ENCODE measurements at places on chromosomes 2 and 18.

GRCh38 chr2:100641125-100641435 is 78.3 kb downstream of the PDCL3 start:
- no peak for DNase-seq

GRCh38 chr2:118856978-118857676 is 9.7 kb upstream of the EN1 start:
- no peak for DNase-seq

GRCh38 chr2:150125188-150125587 is 362.3 kb downstream of the RND3 start:
- no peak for DNase-seq

GRCh38 chr2:67242456-67242855 is 154.7 kb upstream of the ETAA1 start:
- no peak for DNase-seq

GRCh38 chr2:105409717-105410116 is 10.9 kb upstream of the FHL2 start:
- no peak for DNase-seq

DNA sequence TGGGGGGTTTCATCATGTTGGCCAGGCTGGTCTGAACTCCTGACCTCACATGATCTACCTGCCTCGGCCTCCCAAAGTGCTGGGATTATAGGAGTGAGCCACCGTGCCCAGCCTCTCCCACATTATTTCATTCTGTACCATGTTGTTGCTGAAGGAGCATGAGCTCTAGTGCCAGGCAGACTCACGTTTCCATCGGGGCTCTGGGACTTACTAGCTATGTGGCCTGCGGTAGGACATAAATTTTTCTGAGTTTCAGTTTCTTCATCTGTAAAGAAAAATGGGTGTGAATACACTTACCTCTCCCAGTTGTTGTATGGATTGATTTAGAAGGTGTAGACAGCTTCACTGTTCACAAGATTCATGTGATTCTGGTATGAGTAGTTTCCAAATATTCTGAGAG is 30.8 kb upstream of the CCL20 start:
- no peak for DNase-seq

GRCh38 chr2:120686511-120687168 is 49.0 kb upstream of the GLI2 start:
- DNase-seq, result no peak

DNA sequence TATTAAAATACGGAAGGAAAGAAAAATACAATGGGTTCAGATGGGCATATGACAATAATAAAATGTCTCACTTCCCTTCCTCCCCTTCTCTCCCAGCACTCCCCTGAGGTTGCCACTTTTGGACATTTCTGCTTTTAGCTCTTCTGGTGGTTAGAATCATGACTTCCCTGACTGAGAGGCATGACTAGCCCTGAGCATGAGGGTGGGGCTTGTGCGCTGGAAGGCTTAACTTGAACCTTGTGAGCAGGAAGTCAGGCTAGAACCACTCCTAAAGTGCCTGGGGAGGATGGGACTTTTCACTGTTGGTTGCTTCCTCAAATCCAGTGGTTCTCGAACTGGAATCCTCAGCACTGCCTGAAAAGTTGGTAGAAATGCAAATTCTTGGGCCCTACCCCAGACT is 19.7 kb upstream of the ARHGAP25 start:
- DNase-seq, result no peak

DNA sequence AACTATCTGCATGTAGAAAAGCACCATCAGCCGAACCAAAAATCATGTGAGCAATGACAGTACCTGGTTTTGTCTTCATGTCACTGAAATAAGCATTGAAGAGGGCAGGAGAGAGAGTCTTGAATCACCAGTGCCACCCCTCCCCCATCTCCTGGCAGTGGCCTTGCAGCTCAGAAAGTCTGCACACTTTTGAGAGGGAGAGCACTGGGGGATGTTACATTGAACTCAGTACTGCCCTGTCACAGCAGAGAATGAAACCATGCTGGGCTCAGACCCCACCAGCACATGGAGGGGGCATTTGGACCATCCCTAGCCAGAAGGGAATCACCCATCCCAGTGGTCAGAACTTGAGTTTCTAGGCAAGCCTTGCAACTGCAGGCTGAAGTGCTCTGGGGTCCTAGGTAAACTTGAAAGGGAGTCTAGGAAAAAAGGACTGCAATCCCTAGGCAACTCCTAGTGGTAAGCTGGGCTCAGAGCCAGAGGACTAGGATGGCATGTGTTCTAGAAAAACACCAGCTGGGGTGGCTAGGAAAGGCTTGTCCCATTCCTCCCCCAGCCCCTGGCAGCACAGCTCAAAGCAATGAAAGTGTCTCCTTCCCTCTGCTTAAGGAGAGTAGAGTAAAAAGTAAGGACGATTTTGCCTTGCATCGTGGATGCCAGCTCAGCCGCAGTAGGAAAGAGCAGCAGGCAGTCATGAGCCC is 259.9 kb upstream of the MYT1L start:
- DNase-seq, result no peak

DNA sequence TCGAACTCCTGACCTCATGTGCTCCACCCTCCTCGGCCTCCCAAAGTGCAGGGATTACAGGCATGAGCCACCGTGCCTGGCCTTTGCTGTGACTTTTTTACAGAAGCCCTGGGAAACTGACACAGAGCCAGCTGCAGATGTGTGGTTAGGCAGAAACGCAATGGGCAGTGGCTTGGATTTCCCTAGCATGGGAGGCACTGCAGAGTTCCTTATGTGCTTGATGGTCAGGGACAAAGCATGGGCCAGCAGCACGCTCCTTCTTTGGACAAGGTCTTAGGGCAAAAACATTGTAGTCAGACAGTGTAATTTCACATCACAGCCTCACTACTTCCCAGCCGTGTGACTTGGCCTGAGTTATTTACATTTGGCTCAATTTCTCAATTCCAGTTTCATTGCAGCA is 153.9 kb downstream of the RNF144A start:
- DNase-seq, result no peak

- no peak for DNase-seq
Observed at GRCh38 chr2:16632598-16632997, 33.0 kb downstream of the CYRIA start.

GRCh38 chr2:228652366-228652765 is 470.9 kb upstream of the SPHKAP start:
- DNase-seq, result no peak

DNA sequence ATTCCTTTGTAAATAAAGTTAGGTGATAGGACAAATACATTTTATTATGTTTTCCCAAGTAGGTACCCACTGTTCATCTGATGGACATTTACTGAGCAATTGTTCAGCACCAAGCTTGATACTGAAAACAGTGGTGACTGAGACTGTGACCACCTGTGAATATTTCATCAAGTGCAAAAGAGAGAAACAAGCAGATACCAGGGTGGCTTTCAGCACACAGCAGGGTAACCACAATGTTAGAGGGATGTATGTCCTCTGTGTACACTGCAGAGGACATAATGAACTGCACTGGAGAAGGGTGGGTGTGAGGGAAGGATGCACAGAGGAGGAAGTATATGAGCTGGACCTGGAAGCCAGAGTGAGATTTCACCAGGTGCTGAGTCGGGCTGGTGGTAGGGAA is 411.8 kb downstream of the RAD51AP2 start:
- no peak for DNase-seq

DNA sequence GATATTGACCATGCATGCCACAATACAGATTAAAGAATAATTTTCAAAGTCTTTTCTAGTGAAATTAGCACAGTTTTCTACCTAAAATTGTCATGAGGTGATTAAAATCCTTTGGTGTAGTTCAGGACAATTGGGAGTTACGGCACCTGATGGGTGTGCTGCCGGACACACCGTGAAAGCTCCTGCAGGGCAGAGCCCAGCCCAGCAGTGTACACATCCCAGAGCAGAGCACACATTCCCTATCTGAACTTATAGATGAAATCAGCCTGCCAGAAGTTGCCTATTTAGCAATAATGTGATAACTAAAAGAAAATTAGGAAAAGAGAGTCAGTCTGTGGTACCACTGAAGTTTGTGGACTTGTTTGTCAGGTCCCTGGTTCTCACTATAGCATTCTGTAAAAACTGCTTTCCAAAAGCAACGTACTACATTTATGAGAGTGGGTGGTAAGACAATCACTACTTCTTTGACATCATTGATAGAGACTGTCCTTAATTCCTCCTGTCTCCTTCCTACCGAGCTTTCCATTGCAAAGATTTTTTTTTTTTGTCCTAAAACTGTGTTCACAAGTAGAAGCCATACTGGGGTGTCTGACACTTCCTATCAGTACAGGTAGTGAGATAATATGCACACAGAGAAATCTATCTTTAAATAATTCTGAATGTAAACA is 3.4 kb downstream of the CYTIP start:
- DNase-seq, result no peak

DNA sequence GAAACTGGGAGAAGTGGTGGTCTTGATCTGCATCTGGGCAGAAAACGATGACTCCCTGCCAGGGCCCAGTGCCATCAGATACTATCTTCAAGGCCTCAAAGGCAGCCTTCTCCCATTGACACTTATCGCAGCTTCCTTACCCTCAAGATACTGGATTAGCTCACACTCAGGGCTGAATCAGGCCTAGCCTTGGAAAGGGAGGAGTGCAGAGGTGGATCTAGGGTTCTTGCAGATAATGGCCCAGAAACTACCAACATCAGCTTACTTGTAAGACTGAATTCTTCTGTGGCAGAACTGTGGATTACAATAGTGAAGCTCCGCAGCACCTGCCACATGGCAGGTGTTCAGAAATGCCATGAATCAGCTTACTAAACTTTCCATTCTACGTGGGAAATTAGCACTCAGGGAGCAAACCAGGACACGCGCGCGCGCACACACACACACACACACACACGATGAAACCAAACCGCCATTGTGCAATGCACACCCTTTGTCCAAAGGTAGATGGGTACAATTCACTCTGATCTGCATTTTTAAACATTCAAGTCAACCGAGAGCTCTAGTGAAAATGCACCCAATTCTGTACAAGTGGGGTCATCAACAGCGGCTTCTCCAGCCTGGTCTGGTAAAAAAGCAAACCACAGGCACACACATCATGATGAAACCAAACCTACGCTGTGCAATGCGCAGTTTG is 26.3 kb upstream of the TMEM182 start:
- DNase-seq, result no peak

DNA sequence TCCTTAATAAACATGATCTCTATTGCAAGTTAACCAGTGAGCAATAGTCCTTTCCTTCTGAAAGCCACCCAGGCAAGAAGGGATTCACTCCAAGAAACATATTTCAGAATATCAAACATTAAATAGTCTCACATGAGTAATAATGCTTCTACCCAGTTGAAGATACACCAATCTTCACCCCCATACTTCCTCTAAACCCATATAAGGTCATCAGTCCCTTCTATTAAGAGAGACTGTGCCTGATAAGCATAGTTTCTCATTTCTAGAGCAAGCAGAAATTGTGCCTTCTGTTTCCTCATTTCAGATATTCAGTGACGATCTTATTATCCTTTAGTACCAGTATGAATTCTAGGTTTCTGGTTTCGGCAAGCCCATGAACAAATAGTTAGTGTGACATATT is 64.6 kb downstream of the DSEL start:
- DNase-seq, result no peak

DNA sequence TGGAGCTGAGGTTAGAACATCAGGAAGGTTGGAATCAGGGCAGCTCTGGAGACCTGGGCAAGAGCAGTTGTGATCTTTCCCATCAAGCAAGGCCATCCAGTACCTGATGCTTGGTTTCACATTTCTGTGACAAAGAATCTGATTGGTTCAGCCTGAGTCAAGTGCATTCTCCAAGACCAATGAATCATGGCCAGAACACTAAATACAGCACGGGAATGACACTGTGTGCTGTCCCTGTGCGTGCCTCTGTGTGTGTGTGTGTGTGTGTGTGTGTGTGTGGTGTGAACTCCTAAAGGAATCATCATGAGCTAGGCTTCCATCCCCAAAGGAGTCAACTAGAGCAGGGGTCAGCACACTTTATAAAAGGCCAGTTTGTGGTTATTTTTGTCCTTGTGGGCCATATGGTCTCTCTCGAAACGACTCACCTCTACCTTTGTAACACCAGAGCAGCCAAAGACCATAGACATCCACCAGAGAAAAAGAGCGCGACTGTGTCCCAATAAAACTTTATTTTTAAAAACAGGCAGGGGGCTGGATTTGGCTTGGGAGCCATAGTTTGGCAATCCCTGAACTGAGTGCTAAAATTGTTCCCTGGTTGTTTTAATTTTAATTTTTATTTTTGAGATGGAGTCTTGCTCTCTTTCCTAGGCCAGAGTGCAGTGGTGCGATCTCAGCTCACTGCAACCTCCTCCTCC is 99.7 kb downstream of the INHBB start:
- no peak for DNase-seq

DNA sequence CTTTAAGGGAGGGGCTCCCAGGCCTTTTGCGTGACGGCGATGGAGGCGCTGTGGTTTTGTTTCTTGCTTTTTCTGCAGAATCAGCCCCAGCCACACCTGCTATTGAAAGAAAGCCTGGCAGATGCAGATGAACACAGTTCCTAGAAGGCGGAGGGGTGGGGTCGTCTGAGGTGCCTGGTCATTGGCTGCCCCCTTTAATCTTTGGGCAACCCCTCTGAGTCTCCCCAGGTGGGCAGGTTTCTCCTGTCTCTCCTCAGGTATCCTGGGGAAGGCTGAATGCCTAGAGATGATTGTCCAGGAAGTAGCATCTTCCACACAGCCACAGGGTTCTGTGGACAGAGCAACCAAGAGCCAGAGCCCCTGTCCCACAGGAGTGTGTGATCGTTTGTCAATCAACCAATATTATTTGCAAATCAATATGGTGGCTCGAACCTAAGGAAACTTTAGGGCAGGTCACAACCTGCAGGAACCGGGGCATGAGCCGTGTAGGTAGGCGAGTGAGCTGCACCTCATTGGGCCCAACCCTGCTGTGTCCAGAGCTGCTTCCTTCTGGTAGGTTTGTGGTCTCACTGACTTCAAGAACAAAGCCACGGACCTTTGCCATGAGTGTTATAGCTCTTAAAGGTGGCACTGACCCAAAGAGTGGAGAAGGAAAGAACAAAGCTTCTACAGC is 104.3 kb downstream of the NDUFA10 start:
- DNase-seq, result no peak

DNA sequence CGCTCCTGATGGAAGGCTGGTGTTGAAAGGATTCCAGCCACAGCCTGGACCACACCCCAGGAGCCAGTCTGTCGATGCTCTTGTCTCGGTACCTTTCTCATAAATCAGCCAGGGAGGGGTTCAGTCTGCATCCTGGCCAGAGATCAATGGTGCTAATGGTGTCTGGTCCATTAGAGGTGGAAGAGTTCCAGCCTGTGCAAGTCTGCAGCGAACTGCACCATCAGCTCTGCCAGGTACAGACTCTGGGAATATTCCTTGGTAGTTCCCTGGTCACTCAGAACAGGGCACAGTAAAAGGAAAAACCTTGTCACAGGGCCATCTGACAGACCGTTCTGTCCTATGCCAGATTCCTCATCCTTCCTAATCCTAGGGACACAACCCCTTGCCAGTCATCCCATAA is 164.3 kb downstream of the MTCL1 start:
- no peak for DNase-seq

- DNase-seq, result no peak
Observed at GRCh38 chr2:178530625-178531142, 50.4 kb downstream of the PLEKHA3 start.
